ENCODE measurements at places on chromosomes 7 and 10. TPM values are rescaled to one million over a fixed set of nuclear protein-coding genes. Genes with fewer than 3 reads are reported as not detected.

- H3K27me3 ChIP-seq = no peaks in the 10 kb centered on the region
- no peak overlapping the region for H3K27ac ChIP-seq
- H3K4me3 ChIP-seq = no peak overlapping the region
- no peaks in the 10 kb centered on the region for H3K36me3 ChIP-seq
Observed at GRCh38 chr7:157482517-157483087, 145.8 kb downstream of the DNAJB6 start.

DNA sequence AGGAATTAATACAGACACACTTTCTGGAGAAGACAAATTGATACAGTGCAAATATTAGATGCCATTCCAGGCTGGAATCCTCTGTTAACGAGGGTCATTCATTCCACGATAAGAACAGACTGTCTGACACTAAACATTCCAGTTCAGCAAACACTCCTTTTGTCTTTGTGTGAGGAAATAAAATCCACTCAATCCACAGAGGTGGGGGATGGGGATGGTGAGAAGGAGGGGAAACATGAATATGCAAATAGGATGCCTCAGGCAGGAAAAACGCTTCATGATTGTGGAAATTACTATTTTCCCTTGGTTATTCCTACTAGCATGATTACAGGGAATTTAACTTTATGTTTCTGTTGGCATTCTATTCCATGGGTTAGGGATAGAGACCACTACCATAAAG, 196.9 kb upstream of the CDCA7L start:
- no peak overlapping the region for H3K27ac ChIP-seq
- no peak for DNase-seq
- no peaks in the 10 kb centered on the region for H3K27me3 ChIP-seq
- H3K4me3 ChIP-seq = no peak overlapping the region

- peaks cover 35% of the 10 kb centered on the region for H3K36me3 ChIP-seq
- H3K27me3 ChIP-seq = no peaks in the 10 kb centered on the region
- no peak for DNase-seq
- no peak overlapping the region for H3K27ac ChIP-seq
- no peaks in the 10 kb centered on the region for H3K4me1 ChIP-seq
Observed at GRCh38 chr7:2360796-2361195, 6.2 kb downstream of the EIF3B start.

GRCh38 chr7:132882714-132883428, 199.0 kb downstream of the CHCHD3 start:
- no peak overlapping the region for H3K27ac ChIP-seq
- no peaks in the 10 kb centered on the region for H3K36me3 ChIP-seq
- H3K4me1 ChIP-seq = peaks cover 3% of the 10 kb centered on the region
- no peak for DNase-seq
- no peak overlapping the region for H3K4me3 ChIP-seq

- H3K27ac ChIP-seq = no peak overlapping the region
- peaks cover 8% of the 10 kb centered on the region for H3K4me1 ChIP-seq
- DNase-seq = no peak
- no peaks in the 10 kb centered on the region for H3K36me3 ChIP-seq
Observed at GRCh38 chr10:44258019-44258418, 126.9 kb downstream of the CXCL12 start.

GRCh38 chr7:83339907-83340306, 177.2 kb upstream of the PCLO start:
- no peaks in the 10 kb centered on the region for H3K36me3 ChIP-seq
- DNase-seq = no peak
- no peak overlapping the region for H3K27ac ChIP-seq
- no peaks in the 10 kb centered on the region for H3K27me3 ChIP-seq

DNA sequence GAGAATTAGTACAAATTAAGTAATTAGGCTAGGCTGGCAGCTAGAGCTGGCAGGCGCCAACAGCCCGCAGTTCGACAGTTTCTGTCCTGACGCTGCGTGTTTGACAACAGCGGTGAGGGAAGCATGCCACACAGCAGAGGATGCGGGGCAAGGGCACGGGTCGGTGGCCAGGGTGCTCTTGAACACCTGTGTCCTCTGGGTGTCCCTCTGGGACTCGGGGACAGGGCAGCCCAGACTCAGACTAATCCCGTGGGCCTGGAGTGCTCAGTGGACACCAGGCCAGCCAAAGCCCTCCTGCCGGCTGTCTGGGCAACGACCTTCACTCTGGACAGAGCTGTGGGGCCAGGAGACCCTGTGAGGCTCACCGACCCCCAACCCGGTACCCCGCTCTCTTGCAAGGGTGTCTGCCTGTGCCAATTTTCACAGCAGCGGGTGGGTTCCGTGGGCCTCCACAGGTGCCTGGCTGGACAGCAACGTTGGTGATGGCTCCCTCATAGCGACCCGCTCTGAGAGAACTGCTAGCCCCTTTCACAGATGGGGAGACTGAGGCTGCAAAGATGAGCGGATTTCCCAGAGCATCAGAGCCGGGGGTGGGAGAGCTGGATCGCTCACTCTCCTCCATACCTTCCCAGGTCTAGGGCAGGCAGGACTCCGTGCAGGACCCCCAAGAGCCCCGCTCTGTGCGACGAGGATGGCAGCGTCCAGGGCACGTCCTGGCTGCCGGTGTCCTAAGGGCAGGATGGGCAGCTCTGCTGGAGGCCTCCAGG, 48.5 kb downstream of the FOXL3 start:
- H3K36me3 ChIP-seq = no peaks in the 10 kb centered on the region
- DNase-seq = no peak
- no peak overlapping the region for H3K27ac ChIP-seq
- no peaks in the 10 kb centered on the region for H3K4me1 ChIP-seq
- no peak overlapping the region for H3K4me3 ChIP-seq

DNA sequence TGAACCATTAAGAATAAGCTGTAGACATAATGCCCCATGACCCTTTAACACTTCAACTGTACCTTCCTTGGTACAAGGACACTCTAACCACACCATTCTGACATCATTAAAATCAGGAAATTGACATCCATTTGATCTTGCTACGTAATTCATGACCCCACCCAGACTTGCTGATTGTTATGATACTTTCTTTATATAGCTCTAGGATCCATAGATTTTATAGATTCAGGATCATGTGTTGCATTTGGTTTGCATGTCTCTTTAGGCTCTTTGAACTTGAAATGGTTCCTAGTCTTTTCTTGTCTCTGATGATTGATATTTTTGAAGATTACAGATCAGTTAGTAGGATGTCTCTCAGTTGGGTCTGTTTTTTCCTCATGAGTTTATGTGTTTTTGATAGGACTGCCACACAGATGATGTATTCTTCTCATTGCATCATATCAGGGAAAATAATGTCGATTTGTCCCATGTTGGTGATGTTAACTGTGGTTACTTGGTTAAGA, 13.5 kb downstream of the CCM2 start:
- no peak for DNase-seq
- no peak overlapping the region for H3K27ac ChIP-seq
- no peaks in the 10 kb centered on the region for H3K27me3 ChIP-seq
- no peak overlapping the region for H3K4me3 ChIP-seq

- H3K4me1 ChIP-seq = no peaks in the 10 kb centered on the region
- no peak overlapping the region for H3K4me3 ChIP-seq
- H3K36me3 ChIP-seq = peaks cover 2% of the 10 kb centered on the region
- H3K27ac ChIP-seq = no peak overlapping the region
Observed at GRCh38 chr7:23385140-23385539, 85.2 kb downstream of the IGF2BP3 start.

DNA sequence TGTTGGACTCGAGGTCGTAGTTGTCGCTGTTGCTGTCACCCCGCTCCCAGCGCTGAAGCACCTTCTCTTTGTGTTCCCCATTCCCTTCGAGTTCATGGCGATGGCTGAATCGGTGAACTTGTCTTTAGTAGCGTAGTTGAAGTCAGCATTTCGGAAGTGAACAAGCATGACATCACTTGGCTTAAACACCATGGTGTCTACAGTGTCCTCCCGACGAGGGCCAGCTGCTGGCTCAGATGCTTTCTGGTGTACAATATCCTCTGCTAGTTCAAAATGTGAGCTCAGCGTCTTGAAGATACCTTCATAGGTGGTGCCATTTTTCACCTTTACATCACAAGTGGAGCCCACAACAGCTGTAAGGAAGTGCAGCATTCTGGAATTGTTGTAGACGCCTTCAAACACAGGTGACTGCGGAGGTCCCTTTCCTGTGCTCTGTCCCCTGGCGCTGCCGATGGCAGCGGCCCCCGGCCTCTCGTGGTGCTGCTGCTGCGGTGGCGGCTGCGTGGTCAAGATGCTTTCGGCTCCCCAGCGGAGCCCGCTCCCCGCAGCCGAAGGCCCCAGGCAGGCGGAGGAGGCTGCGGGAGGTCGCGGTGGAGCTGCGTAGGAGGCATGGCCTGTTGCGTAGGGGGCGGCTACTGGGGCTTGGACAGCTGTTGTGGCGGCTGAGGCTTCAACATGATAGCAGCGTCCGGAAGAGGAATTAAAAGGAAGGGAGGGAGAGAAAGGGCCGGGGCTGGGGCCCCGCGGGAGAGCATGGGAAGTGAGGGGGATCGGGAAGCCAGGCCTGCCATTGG, 59.3 kb downstream of the ANKMY2 start:
- no peak overlapping the region for H3K27ac ChIP-seq
- H3K27me3 ChIP-seq = no peaks in the 10 kb centered on the region
- H3K36me3 ChIP-seq = no peaks in the 10 kb centered on the region
- DNase-seq = no peak
- H3K4me1 ChIP-seq = no peaks in the 10 kb centered on the region

DNA sequence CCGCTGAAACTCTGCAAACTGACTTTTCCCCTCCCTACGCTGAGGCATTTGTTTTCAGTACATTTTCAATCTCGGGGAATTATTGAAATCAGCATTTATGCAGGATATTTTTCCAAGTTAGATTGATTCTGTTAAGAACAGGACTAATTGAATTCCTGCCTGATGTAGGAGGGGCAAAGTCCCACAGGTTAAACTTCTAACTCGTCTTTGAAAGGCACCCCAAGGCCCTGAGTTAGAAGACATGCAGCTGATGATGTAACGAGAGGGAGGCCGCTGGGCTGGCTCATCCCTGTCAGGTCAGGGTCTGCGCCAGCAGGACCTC, 253.1 kb downstream of the CELF2 start:
- no peak overlapping the region for H3K27ac ChIP-seq
- DNase-seq = no peak
- H3K4me3 ChIP-seq = no peak overlapping the region
- H3K36me3 ChIP-seq = no peaks in the 10 kb centered on the region
- no peaks in the 10 kb centered on the region for H3K27me3 ChIP-seq

GRCh38 chr7:80392229-80393169, 119.4 kb downstream of the GNAT3 start:
- H3K4me3 ChIP-seq = no peak overlapping the region
- H3K36me3 ChIP-seq = no peaks in the 10 kb centered on the region
- H3K4me1 ChIP-seq = no peaks in the 10 kb centered on the region
- no peak for DNase-seq
- no peak overlapping the region for H3K27ac ChIP-seq

- H3K4me3 ChIP-seq = no peak overlapping the region
Observed at GRCh38 chr10:103510046-103510685, 16.7 kb downstream of the NEURL1 start.

GRCh38 chr7:158424531-158424930, 163.1 kb downstream of the PTPRN2 start:
- H3K36me3 ChIP-seq = no peaks in the 10 kb centered on the region
- DNase-seq = no peak
- no peaks in the 10 kb centered on the region for H3K27me3 ChIP-seq

DNA sequence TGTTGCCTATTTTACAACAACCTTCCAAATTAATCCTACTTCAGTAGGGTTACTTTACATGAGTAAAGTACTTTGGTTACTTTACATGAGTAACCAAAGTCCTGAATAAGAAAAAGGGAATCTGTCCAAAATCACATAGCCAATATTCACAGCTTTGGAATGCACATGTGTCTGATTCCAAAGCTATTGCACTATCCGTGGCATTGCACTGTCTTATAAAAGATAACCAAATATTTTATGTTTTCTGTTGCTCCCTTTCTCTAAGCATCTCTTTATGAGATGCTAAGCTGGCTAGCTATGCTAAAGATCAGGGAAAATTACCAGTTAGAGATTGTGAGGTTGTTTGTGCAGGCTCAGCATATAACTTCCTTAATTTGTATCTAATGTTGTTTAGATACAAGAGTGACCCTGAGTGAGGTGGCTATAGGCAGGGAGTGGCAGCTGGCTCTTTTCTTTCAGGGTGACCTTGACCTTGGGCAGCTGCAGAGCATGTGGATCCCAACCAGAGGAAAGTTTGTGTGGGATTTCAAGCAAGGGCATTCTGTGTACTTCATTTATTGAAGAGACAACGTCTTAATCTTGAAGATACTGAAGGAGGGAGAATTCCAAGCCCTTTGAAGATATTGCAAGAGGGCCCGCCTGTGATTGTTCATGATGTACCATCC, 366.1 kb upstream of the ANKRD30A start:
- H3K4me1 ChIP-seq = no peaks in the 10 kb centered on the region
- no peaks in the 10 kb centered on the region for H3K27me3 ChIP-seq
- no peaks in the 10 kb centered on the region for H3K36me3 ChIP-seq
- H3K4me3 ChIP-seq = no peak overlapping the region

GRCh38 chr7:156470399-156471320, 169.9 kb upstream of the RNF32 start:
- H3K27me3 ChIP-seq = no peaks in the 10 kb centered on the region
- peaks cover 2% of the 10 kb centered on the region for H3K4me1 ChIP-seq
- no peak overlapping the region for H3K27ac ChIP-seq
- DNase-seq = no peak

DNA sequence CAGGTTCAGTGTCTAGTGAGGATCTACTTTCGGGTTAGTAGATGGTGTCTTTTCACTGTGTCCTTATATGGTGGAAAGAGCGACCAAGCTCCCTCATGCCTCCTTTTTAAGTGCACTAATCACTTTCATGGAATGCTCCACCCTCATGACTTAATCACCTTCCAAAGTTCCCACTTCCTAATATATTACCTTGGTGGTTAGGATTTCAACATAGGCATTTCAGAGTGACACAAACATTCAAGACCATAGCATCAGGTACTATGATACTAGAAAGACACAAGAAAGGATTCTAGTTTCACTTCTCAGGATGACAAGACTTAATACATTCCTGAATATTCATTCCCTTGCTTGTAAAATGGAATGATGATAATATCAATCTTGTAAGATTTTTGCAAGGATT, 119.1 kb upstream of the FAM3C start:
- no peak for DNase-seq
- no peak overlapping the region for H3K4me3 ChIP-seq
- no peaks in the 10 kb centered on the region for H3K36me3 ChIP-seq
- H3K27me3 ChIP-seq = no peaks in the 10 kb centered on the region

GRCh38 chr7:155269766-155270585, 27.7 kb upstream of the INSIG1 start:
- no peak overlapping the region for H3K4me3 ChIP-seq
- no peaks in the 10 kb centered on the region for H3K4me1 ChIP-seq
- no peaks in the 10 kb centered on the region for H3K36me3 ChIP-seq
- no peak overlapping the region for H3K27ac ChIP-seq
- no peak for DNase-seq

GRCh38 chr10:96719200-96719599, 1.1 kb downstream of the PIK3AP1 start:
- no peaks in the 10 kb centered on the region for H3K36me3 ChIP-seq
- no peaks in the 10 kb centered on the region for H3K27me3 ChIP-seq
- no peak overlapping the region for H3K4me3 ChIP-seq

The CHN2 gene
- total RNA-seq = 4.8 TPM

The EBF3 gene
- total RNA-seq = 0.26 TPM

The MYH16 gene
- not detected for total RNA-seq

The PRSS2 gene
- total RNA-seq = not detected

The LIPJ gene
- not detected for total RNA-seq

The AGAP6 gene
- 13.2 TPM for total RNA-seq

The GPNMB gene
- 0.52 TPM for total RNA-seq

The LGI1 gene
- not detected for total RNA-seq
